ENCODE measurements at places on chromosomes 1 and 21. TPM values are rescaled to one million over a fixed set of nuclear protein-coding genes. Genes with fewer than 3 reads are reported as not detected.

GRCh38 chr1:205670150-205670446 is 10.2 kb downstream of the SLC45A3 start:
- H3K4me1 ChIP-seq = peaks cover 7% of the 10 kb centered on the region
- H3K27me3 ChIP-seq = no peaks in the 10 kb centered on the region
- DNase-seq = no peak
- no peak overlapping the region for H3K27ac ChIP-seq
- H3K36me3 ChIP-seq = no peaks in the 10 kb centered on the region

The TEDDM1 gene
- not detected for total RNA-seq

DNA sequence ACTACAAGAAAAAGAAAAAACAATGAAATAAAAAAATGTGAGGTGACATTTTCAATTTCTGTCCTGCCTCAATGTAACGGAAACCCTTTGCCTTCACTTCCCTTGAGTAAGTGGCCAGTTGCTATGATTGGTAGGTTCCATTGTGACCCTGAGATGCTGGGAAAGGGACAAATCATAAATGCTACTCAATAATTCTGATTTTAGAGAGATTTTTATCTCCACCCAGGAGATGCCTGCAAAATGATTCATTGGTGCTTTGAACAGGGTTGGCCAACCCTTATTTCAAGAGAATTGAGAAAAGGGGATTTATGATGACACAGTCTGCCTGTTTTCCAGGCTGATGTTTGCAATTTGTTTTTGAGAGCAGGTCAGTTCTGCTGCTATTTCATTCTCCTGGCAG is 22.5 kb downstream of the XCL1 start:
- H3K4me1 ChIP-seq = no peaks in the 10 kb centered on the region
- no peaks in the 10 kb centered on the region for H3K36me3 ChIP-seq
- no peak for DNase-seq
- H3K27me3 ChIP-seq = no peaks in the 10 kb centered on the region

DNA sequence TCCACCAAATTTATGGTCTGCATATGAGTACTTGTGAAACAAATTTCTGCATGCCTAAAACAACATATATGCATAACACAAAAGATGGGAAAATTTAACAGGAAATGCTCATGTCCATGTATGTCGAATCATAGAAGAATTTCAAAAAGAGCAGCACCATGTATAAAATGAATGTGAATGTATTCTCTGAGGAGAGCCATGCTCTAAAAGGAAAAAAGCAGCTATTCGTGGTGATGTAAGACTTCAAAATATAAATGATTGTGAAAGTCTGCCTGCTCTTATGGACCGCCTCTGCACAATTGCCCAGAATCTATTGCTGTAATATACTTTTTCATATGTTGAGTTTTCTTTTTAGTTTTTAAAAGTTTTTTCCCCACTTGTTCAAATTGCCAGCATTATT is 66.8 kb downstream of the EPB41 start:
- H3K4me3 ChIP-seq = no peak overlapping the region
- H3K4me1 ChIP-seq = no peaks in the 10 kb centered on the region
- no peaks in the 10 kb centered on the region for H3K27me3 ChIP-seq

DNA sequence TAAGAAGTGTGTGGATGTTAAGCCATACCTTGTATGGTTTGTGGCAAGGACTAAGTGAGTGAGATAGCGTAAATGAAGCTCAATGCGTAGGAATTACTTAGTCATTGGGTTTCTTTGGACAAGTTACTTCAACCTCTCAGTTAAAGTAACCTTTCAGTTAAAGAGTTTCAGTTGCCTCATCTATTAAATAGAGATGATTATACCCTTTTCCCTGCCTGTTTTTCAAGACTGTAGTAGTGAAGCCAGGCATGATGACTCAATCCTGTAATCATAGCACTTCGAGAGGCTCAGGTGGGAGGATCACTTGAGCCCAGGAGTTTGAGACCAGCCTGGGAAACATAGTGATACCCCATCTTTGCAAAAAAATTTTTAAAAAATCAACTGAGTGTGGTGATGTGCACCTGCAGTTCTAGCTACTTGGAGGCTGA is 6.3 kb downstream of the ZMPSTE24 start:
- no peaks in the 10 kb centered on the region for H3K4me1 ChIP-seq
- H3K36me3 ChIP-seq = peaks cover 2% of the 10 kb centered on the region
- no peaks in the 10 kb centered on the region for H3K27me3 ChIP-seq
- no peak overlapping the region for H3K4me3 ChIP-seq
- H3K27ac ChIP-seq = no peak overlapping the region
- no peak for DNase-seq

The HJV gene
- total RNA-seq = not detected

The RGS7 gene
- not detected for total RNA-seq

DNA sequence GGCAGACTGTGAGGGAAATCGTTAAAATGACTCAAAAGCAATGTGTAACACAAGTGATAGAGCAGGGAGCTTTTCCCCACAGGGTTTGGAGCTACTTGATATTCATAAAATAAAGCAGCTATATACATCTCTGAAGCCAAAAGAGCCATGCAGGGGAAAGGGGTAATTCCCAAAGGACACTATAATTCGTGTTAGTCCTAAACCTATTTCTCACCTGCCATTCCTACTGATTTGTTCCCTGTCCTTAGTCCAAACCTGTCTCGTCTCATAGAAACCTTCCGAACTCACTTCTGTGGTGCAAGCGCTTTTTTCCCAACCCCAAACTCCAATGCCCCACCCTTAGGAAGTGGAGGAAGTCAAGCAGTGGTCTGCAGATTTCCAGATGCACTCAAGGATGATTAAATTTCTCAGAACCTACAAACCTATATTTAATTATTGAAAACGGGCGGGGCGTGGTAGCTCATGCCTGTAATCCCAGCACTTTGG is 946 bp upstream of the HNRNPR start:
- no peaks in the 10 kb centered on the region for H3K27me3 ChIP-seq
- peak overlapping the region; percentile 99 for H3K27ac ChIP-seq
- no peak for DNase-seq
- peak overlapping the region; percentile 97 for H3K4me3 ChIP-seq
- peaks cover 11% of the 10 kb centered on the region for H3K4me1 ChIP-seq
- H3K36me3 ChIP-seq = no peaks in the 10 kb centered on the region

- no peaks in the 10 kb centered on the region for H3K27me3 ChIP-seq
- peak overlapping the region; percentile 75 for H3K4me3 ChIP-seq
- no peak for DNase-seq
- no peaks in the 10 kb centered on the region for H3K36me3 ChIP-seq
- peak overlapping the region; percentile 56 for H3K27ac ChIP-seq
These were observed 2.1 kb downstream of the NIPAL3 start for GRCh38 chr1:24417681-24418080.

The LCE1A gene
- not detected for total RNA-seq

DNA sequence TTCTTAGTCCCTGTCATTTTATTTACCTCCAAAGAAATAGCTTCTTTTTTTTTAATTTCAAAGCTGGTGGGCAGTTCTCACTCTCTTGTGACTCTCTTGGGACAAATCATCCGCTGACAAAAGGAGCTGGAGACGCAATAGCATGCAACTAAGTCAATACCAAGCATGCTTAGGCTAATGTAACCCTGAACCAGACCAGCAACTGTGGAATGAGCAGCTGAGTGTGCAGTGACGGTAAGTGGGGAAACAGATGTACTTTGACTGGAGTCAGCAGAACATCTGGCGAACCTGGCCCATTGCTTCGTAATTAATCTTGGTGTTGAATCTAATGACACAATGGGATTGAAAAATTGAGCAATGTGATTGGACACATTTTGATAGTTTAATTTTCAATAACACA is 280.7 kb upstream of the PLXNA2 start:
- DNase-seq = no peak
- H3K27me3 ChIP-seq = no peaks in the 10 kb centered on the region
- H3K4me3 ChIP-seq = no peak overlapping the region
- H3K27ac ChIP-seq = no peak overlapping the region

DNA sequence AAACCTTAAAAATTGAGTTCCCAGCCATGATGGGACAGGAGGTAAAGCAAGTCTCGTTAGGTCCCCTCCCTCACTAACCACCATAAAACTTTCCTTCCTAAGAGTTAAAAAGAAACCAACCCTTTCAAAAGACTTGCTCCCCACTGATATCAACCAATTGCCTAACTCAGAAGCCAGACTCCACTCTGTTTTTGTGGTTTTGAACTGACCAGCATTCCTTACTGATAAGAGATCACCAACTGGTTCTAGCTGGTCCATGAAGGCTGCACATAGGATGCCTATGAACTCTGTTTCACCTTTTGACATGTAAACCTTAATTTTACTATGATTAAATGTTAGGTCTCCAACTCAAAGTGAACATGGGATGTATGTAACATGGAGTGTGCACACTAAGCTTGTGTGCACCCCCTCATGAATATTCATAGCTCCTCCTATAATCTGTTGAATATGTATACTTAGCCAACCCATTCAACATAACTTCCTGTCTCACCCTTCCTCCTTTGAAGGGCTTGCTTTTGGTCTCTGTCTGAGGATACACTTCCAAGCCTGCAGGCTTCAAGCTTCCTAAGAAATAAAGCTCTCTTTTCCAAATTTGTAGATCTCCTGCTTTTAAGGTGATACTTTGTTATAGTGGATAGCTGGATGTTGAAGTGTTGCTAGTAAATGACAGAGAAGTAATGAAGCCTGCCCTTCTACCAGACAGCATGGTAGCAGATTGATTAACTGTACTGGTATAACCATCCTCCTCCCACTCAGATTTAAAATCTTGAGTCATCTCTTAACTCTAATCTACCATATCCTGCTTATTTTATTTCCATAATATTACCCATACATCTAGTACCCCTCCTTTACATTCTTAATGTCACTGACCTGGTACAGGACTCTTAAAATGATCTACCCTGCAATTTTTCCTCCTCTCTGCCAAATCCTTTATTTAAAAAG is 95.6 kb downstream of the ZNF644 start:
- H3K4me3 ChIP-seq = no peak overlapping the region
- no peaks in the 10 kb centered on the region for H3K27me3 ChIP-seq

- H3K4me3 ChIP-seq = no peak overlapping the region
- H3K36me3 ChIP-seq = peaks cover 13% of the 10 kb centered on the region
- no peak overlapping the region for H3K27ac ChIP-seq
These were observed 36.7 kb downstream of the PARP1 start for GRCh38 chr1:226371027-226371694.

DNA sequence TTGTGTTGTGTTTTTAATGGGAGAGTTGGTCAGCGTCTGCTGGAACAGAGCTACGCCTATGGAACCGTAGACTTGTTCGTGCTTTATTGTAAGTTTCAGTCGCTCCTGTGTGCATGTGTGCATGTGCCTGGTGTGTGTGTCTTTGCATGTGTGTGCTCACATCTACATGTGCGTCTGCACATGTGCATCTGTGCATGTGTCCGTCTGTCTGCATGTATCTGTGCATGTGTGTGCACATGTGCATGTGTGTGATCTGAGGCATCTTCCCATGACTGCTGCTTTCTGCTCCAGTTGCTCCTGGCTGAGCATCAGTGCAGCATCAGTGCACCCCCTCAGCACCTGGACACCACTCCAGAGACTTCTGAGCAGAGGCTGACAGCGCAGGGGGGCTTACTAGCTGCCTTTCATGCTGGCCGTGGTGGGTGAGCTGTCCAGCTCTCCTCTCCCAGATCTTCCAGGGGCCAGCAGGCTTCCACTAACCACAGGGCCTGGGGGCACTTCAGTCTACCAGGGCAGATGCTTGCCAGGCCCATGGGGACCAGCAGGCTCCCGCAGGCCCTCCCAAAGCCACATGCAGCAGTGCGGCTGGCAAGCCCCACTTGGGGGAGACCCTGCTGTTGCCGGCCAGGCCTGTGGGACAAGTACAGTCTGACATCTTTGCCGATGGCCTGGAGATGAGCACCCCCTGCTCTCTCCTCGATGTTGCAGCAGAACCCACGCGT is 47.8 kb upstream of the PCBP3 start:
- no peaks in the 10 kb centered on the region for H3K36me3 ChIP-seq
- peaks cover 2% of the 10 kb centered on the region for H3K27me3 ChIP-seq
- H3K4me3 ChIP-seq = no peak overlapping the region
- H3K4me1 ChIP-seq = no peaks in the 10 kb centered on the region
- no peak overlapping the region for H3K27ac ChIP-seq

DNA sequence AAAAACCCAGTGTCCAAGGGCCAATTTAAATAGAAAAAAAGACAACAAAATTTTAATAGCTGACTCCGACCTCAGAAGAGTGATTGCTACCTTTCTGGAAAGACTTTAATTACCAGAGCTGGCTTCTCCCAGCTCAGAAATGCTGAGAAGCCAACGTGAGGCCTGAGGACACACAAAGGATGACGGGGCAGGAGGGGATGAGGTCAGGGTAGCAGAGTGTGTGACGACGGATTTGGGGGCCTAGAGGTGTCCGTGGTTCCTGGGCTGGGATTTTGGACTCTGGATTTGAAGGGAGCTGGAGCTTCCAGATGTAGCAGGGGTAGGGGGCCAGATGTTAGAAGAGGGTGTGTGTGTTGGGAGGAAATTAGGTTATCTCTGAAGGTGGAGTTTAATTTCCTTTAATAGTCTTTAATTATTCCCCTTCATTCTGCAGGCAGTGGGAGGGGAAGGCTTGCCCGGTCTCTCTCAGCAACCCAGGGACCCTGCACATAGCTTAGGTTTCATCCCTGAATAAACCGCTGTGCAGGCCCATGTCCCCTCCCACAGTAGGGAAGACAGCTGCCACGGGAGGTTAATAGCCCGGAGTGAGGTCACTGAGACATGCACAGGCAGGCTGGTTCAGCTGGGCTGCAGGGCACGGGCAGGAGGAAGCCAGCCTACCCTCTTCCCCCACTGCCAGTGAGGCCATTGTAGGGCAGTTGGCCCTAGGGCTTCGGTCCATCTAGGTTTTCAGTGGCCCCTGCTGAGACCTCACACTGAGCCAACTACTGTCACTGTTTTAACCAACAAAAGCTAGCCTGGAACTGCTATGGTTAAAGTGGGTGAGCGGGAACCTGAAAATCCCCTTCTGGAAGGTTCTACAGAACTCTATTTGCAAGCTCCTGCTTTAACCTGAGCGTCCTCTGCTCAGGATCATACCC is 3.8 kb upstream of the PADI3 start:
- H3K27ac ChIP-seq = no peak overlapping the region
- no peak overlapping the region for H3K4me3 ChIP-seq
- no peaks in the 10 kb centered on the region for H3K4me1 ChIP-seq
- no peaks in the 10 kb centered on the region for H3K27me3 ChIP-seq
- no peaks in the 10 kb centered on the region for H3K36me3 ChIP-seq

- no peak for DNase-seq
- no peak overlapping the region for H3K4me3 ChIP-seq
- H3K36me3 ChIP-seq = no peaks in the 10 kb centered on the region
These were observed 29.9 kb upstream of the ACTL8 start for GRCh38 chr1:17725084-17725719.

The TMEM52 gene
- total RNA-seq = not detected

All from breast epithelium (tissue), 4 donors.